ENCODE measurements at places on chromosomes 4 and X.
A peak's percentile ranks its signal among the peaks of the same experiment; 100 is the strongest.

GRCh38 chrX:135544338-135544948 lies 24.0 kb downstream of the INTS6L start:
- H3K27ac ChIP-seq, result peak overlapping the region; percentile 32
- peak; percentile 46 for DNase-seq
- no peaks in the 10 kb centered on the region for H3K27me3 ChIP-seq

DNA sequence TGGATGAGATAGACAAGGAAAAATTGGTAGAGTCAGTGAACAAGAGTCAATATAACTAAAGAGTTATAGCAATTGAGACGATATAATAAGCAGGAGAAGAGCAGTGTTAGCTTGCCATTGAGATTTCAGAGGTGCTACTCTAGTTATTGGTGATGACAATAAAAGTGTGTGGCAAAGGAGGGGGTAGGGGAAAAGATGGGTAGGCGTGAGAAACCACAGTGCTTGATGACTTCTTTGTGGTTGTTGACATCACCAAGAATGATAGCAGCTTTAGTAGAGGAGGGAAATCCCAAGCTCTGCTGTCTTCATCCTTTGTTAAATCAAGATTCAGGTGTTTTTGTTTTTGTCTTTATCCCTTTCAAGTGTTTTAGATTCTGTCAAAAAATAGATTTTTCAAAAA lies 179.9 kb upstream of the PPP3CA start:
- H3K36me3 ChIP-seq, result no peaks in the 10 kb centered on the region
- H3K27ac ChIP-seq, result no peak overlapping the region
- DNase-seq, result peak; percentile 71
- H3K4me1 ChIP-seq, result peaks cover 4% of the 10 kb centered on the region

- DNase-seq, result no peak
- H3K4me1 ChIP-seq, result peaks cover 7% of the 10 kb centered on the region
- H3K36me3 ChIP-seq, result no peaks in the 10 kb centered on the region
- no peak overlapping the region for H3K4me3 ChIP-seq
These were observed 50.8 kb upstream of the HOPX start for GRCh38 chr4:56731857-56732256.

DNA sequence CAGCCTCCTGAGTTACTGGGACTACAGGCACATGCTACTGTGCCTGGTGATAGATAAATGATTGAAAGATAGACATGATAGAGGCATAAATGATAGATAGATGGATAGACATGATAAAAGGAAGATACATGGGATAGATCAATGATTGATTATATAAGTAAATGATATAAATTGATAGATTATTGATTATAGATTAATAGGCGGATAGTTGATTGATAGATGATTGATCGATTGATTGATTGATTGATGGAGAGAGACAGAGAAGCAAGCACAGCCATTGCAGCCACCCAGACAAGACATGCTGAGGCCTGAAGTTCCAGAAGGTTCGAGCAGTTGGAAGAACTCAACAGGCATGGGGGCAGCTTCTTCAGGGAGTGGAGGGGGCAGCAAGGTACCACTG lies 17.7 kb upstream of the PLXNB3 start:
- no peaks in the 10 kb centered on the region for H3K36me3 ChIP-seq
- no peak overlapping the region for H3K27ac ChIP-seq
- no peak overlapping the region for H3K4me3 ChIP-seq
- peaks cover 13% of the 10 kb centered on the region for H3K4me1 ChIP-seq
- H3K27me3 ChIP-seq, result no peaks in the 10 kb centered on the region
- no peak for DNase-seq

- H3K4me1 ChIP-seq, result peaks cover 40% of the 10 kb centered on the region
- no peak overlapping the region for H3K4me3 ChIP-seq
- H3K27ac ChIP-seq, result no peak overlapping the region
- peaks cover 67% of the 10 kb centered on the region for H3K27me3 ChIP-seq
- no peak for DNase-seq
- no peaks in the 10 kb centered on the region for H3K36me3 ChIP-seq
These were observed 5.0 kb downstream of the PITX2 start for GRCh38 chr4:110617646-110618580.

Data from B cell (primary cell).